A549 (cell line): ENCODE measurements at places on chromosomes 11 and 22.

DNA sequence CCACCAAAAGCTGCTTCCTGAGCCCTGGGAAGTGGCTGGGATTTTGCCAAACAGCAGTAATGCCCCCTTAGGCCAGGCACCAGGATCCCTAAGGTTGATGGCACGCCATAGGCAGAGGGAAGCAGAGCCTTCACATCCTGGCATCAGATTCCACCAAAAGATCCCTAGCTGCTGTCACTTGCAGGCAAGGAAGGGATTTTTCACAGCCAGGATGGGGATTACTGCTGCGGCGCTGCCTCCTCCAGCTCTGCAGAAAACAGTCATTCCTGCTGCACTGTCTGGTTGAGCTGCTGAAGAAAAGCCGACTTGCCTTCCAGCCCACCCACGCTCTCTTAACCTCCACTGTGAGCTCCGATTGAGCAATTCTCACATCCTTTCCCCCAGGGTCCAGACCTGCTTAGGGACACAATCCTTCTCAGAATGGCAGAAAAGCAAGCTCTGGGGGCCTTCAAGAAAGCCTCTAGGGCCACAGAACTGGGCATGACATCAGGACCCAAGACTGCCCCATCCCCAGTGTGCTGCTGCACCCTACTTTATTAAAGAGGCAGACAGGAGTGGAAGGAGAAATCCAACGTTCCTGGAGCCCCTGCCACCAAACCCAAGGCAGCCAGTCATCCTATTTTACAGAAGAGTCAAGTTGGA lies 19.9 kb downstream of the SYN3 start:
- DNase-seq: no peak

- DNase-seq: no peak
These were observed 22.4 kb downstream of the PANX1 start for GRCh38 chr11:94150704-94151685.

GRCh38 chr22:49554741-49555140 lies 272.9 kb downstream of the BRD1 start:
- no peak for DNase-seq

- DNase-seq: peak; percentile 98
These were observed 380.1 kb downstream of the LARGE1 start for GRCh38 chr22:33539902-33540751.

- DNase-seq: no peak
These were observed 269.9 kb downstream of the TBC1D22A start for GRCh38 chr22:47032091-47032943.

- no peak for DNase-seq
These were observed 741 bp downstream of the CARS1 start for GRCh38 chr11:3056296-3057068.

GRCh38 chr11:128491195-128491936 lies 96.0 kb downstream of the ETS1 start:
- DNase-seq: no peak

- DNase-seq: peak; percentile 2
These were observed 185.3 kb upstream of the LARGE1 start for GRCh38 chr22:34105461-34106062.

DNA sequence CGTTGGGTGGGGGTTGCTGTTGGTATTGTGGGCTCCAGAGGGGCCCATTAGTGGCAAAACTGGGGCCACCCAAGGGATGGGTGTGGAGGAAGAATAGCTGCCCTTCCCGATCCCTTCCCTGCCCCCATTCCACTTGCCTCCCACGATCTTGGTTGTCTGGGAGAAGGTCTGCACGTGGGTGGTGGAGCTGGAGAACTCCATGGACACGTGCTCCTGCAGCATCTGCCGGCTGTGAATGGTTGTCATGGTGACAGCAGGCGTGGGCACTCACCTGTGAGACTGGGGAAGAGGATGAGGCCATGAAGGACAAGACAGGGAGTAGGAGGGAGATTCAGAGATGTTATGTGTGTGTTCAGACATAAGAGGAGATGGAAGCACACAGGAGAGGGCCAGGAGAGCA lies 2.0 kb downstream of the IGSF22 start:
- DNase-seq: no peak

- DNase-seq: no peak
These were observed 19.3 kb upstream of the EHF start for GRCh38 chr11:34601609-34602008.

DNA sequence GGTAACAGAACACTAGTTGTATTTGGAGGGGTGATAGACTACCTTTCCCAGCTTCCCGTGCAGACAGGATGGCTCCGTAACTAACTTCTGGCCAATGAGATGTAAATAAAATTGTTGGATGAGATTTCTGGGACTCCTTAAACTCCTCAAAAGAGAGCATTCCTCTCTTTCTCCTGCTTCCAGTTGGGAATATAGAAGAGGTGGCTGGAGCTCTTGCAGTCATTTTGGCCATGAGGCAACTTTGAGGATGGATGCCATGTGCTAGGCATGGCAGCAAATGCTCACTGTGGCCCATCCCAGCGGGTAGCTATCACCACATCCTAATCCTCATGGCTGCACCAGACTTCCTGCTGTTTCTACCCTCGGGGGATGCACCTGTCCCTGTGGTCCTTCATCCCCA lies 7.4 kb downstream of the MB start:
- DNase-seq: no peak

- peak; percentile 2 for DNase-seq
These were observed 976.3 kb upstream of the FAT3 start for GRCh38 chr11:91248199-91248807.

GRCh38 chr11:17478070-17478469 lies 1.4 kb upstream of the ABCC8 start:
- DNase-seq: no peak

GRCh38 chr22:37229805-37230672 lies 14.0 kb downstream of the RAC2 start:
- no peak for DNase-seq

DNA sequence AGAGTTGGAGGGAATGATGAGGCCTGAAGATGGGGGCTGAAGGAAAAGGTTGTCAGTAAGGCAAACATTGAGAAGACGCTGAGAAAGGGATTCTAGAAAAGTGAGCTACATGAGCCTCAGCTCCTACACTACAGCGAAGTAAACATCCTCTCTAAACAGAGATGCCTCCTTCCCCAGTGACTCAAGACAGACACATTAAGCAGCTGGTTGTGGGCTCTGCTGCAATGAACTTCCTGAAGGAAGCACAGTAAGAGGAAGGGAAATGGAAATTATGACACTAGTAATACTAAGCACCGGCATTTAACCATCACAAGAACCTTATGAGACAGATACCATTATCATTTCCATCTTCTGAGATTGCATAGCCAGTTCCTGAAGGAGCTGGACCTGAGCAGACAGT lies 190.5 kb downstream of the C11orf87 start:
- no peak for DNase-seq

DNA sequence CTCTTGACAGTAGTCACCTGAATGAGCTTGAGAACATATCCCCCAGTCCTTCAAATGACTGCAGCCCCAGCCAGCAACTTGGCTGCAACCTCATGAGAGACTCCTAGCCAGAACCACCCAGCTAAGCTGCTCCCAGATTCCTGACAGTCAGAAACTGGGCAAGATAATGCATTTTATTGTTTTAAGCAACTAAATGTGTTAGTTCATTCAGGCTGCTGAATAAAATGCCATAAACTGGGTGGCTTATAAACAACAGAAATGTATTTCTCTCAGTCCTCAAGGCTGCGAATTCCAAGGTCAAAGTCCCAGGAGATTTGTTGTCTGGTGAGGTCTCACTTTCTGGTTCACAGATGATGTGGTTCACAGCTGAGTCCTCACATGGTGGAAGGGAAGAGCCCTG lies 5.8 kb upstream of the PAMR1 start:
- no peak for DNase-seq

- no peak for DNase-seq
These were observed 10.5 kb downstream of the TPST2 start for GRCh38 chr22:26579331-26579886.

- no peak for DNase-seq
These were observed 14.0 kb downstream of the ARVCF start for GRCh38 chr22:20002636-20003035.

DNA sequence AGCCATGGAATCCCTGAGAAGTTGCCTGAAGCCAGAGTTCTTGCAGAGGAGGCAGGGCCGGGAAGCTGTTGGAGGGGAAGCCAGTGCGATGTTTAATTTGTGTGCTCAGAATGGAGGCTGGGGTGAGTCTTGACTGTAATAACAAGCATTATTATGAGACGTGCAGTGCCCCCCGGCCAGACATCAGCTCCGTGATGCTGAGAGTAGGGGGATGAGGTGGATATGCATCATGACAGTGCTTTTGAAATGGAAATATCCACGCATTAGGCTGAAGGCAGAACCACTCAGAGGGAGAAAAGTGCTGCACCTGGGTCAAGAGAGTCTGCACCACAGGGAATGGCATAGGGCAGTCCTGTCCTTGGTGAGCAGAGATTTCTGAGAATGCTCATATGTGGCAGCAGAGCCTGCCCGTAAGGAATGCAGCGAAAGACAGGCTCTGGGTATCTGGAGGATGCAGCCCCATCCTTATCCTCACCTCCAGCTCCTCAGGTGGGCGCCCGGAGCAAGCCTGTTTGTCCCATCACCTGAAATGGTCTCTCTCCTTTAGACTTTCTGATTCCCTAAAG lies 37.6 kb upstream of the SEZ6L start:
- DNase-seq: no peak

DNA sequence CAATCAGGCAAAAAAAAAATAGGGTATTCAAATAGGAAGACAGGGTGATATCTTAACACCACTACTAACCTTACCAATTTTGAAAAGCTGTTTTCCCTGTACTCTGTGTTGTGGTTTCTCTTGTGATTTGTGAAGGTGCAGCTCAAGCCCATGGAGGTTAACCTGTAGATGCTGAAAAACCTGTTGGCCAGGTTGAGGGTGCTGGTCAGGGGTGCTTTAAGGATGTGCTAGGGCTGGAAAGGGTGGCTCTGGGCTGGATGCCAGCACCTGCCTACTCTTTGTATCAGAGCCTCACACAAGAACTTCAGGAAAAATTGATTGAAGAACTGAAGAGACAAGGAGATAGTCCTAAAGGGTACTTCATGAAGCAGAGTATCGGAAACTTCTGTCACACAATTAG lies 18.3 kb upstream of the OR5M8 start:
- DNase-seq: no peak

DNA sequence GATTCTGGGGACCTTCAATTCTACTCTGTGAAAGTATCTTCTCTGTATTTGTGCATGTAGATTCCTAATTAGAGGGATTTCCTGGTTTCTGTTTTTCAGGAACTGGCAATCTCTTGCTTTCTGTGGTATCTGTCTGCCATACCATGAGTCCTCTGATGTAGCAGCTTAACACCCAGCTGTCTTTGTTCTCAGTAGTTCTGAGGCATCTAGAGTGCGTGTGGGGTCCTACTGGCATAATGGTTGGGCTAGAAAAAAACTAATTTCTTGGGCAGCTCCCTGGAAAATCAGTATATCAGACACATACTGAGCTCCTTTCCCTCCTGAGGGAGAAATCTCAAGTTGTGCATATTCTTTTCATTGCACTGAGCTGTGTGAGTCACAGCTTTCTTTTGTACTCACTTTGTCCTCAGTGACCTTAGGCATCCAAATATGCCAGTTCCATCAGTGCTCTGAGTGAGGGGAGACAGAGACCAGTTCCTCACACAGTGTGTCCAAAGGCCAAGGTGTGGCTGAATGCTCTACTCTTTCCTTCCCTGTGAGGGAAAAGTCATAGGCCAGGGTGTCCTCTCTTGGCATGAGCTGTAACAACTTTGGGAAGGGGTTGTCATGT lies 35.5 kb upstream of the SLC22A24 start:
- no peak for DNase-seq

- DNase-seq: no peak
These were observed 45.7 kb downstream of the TXN2 start for GRCh38 chr22:36435516-36436415.

DNA sequence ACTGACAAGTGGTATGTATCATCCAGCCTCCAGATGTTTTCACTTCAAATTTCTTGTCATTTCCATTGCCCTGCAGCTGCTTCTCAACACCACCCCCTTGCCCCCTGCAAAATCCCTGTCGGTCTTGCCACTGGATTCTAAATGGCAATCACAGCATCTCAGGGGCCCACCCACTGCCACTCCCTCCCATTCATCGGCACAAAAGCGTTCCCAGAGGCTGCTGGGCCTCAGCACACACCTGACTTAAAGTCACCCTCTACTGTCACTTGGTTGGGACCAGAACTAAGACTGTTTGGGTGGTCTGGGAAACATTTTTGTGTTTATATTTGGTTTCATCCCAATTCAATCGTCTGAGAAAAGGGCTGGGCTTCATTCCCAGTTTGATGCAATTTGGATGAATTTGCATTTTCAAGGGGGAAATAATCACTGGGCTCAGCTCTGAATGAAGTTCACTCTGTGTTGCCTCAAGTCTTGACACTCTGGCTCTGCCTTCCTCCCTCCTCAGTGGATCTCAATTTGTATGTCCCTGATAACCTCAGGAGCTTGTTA lies 27.1 kb downstream of the SYT13 start:
- DNase-seq: no peak

DNA sequence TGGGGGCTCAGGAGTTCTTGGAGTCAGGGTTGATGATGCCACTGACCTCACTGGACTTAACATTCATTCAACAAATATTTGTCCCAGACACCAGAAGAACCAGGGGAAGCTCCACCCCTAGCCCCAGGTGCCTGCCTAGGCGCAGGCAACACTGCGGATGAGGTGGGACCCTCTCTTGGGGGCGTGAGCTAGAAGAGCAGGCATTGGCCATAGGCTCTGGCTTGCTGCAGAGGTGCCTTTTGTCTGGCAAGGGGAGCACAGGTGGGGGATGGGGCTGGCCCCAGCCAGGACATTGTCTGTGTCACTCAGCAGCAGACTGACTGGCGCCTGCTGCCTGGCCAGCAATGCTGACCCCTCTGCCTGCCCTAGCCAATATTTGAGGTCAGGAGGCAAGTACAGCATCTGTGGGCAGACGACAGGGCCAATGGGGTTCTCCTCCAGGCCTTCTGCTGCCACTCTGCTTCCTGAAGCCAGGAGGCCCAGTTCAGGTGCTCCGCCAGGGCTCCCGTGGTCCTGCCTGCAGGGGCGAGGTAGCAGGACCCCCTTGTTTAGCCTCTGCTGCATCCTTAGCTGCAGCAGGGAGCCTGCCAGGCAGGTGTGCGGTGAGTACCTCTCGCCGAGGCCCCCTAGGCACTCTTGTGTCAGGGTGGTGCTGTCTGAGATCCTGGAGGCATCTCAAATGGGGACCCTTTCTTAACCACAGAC lies 4.0 kb downstream of the LINC01488 start:
- DNase-seq: no peak

DNA sequence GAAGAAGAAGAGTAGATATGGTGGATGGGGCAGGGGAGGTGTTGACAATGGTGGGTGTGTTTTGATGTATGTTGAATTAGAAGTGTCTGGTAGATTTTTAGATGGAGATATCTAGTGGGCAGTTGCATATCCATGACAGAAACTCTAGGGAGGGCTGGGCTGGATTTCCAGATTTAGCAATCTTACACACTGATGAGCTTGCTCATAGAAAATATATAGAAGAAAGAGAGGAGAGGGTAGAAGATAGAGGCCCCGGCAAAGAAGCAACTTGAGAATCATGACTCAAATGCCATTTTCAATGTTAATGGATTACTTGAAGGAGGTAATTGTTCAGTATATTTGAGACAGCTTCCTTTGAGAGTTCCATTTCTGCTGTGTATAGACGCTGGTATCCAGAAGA lies 8.2 kb downstream of the REXO2 start:
- no peak for DNase-seq

GRCh38 chr22:40348025-40348658 lies 1.8 kb downstream of the ADSL start:
- peak; percentile 57 for DNase-seq
